Activated CD8-positive, alpha-beta memory T cell treated with anti-CD3 and anti-CD28 coated beads, Interleukin-2, amount 10 ng/mL, durations not matched to agents 7 days and 5 days (primary cell): ENCODE measurements at places on chromosomes 16 and 17.

DNA sequence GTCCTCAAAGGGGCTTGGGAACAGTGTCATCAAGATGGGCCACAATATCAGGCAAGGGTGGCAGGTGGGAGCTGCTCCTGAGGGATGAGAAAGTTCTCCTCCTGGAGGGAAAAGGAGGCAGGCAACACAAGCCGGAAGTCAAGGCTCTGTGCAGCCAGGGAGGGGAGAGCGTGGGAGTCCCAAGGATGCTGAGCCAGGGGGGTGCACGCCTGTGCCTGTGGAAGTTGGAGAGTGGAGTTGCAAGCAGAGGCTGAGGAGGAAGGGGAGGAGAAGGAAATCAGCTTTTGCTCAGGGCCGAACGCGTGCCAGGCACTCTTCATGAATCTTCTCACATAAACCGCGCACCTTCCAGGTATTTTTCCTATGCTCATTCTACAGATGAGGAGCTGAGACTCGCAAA is 7.4 kb upstream of the SLC13A2 start:
- DNase-seq: peak; percentile 4

GRCh38 chr16:4733747-4734062 is 366 bp downstream of the ANKS3 start:
- peak; percentile 52 for DNase-seq

DNA sequence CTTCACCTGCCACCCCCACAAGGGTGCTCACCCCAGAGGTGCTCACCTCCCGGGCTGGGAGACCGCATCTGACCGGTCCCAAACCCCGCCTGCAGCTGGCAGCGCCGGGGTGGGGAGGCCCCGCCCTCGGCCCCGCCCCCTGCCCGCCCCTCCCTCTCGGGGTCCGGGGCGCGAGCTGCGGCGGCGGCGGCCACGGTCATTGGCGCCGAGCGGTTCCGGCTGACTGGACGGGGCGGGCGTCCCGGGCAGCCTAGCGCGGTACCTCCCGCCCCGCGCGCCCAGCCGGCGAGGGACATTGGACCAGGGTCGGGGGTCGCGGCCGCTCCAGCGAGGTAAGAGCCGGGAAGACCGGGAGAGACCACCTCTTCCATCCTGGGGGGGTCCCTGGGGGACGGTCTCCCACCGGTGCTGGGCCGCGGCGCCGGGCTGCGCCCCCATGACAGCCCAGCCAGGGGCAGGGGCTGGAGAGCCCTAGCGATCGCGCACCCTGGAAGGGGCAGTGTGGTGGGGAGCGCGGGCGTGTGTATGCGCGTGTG is at the start of gene CACNG5:
Gene CACNG5 (plus strand): TSS at position 199 of the 536 bp plus-strand sequence. CDS start 42,216 bp downstream, outside the sequence.
- no peak for DNase-seq

DNA sequence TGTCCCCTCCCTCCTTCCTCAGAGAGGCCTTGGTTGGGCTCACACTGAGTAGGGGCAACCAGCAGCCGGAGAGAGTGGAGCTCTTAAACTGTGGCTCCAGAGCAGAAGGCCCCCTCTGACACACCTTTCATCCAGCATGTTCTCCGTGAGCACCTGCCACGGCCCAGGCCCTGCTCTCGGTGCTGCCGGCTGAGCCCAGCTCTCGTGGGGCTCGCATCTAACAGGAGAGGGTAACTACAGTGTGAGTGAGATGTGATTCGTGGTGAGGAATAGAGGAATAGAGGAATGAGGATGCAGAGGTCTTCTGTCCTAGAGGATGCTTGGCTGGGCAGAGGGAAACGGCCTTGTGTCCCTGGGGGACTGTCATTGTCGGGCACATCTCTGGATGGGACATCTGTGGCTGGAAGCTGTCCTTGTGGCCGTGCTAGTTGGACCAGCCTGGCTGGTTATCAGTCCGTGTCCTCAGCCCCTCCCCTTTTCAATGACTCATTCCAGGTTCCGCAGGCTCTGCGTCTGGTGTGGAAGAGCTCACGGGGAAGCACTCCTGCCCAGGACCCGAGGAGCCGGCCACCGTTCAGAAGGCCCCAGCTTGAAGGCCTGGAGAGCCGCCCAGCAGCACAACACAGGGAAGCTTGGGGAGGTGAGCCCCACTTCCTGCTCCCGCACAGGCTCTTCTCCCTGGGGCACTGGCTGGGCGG is 11.9 kb upstream of the DNASE1 start:
- peak; percentile 23 for DNase-seq

GRCh38 chr16:10647721-10648296 is 46.9 kb downstream of the TEKT5 start:
- DNase-seq: no peak

DNA sequence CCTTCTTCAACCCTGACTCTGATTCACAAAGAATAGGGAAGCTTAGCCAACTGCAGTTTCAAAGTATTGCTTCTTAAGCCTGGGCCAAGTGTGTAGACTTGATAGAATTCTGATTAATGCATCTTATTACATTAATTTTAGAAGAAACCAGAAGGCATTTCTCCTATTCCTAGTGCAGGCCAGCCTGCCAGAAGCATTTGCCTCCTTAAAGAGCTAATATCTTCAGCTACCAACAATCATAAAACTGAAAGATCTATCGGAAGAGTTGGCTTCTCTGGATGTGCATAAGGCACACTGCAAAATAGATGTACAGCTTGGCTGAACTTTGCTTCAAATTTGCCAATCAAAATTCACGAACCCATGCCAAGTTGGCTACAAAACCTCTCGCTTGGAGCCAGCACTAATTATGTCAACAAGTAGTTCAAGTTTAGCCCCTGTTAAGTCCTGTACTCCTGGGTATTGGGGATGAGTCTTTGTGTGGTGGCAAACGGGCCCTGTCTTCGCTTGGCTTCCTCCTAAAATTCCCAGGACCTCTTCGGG is 717.8 kb downstream of the WWOX start:
- DNase-seq: no peak

DNA sequence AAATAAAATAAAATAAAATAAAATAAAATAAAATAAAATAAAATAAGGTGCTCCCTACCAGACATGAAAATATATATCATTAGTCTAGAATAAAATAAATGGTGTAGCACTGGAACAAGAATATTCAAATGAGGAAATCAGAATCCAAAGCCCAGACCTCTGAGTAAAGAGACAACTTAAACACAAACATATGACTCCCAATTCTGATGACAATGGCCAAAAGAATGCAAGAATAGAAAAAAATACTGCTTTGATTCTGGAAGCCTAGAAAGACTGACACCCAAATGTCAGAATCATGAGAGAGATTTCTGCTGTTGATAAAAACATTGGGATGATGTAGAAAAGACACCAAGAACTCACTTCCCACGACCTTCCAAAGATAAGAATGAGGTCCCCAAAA is 27.9 kb downstream of the MYOCD start:
- DNase-seq: no peak

- DNase-seq: no peak
These were observed 24.3 kb downstream of the STAT3 start for GRCh38 chr17:42363767-42364585.

- DNase-seq: no peak
These were observed 17.3 kb upstream of the LASP1NB start for GRCh38 chr17:38907930-38908675.

- no peak for DNase-seq
These were observed 8.2 kb upstream of the BRD7 start for GRCh38 chr16:50377001-50377400.

- no peak for DNase-seq
These were observed 26.7 kb downstream of the PIMREG start for GRCh38 chr17:6470751-6471521.

- no peak for DNase-seq
These were observed 12.3 kb downstream of the PLXDC1 start for GRCh38 chr17:39139161-39139511.

- no peak for DNase-seq
These were observed 66.9 kb upstream of the TNRC6C start for GRCh38 chr17:77891602-77892001.

DNA sequence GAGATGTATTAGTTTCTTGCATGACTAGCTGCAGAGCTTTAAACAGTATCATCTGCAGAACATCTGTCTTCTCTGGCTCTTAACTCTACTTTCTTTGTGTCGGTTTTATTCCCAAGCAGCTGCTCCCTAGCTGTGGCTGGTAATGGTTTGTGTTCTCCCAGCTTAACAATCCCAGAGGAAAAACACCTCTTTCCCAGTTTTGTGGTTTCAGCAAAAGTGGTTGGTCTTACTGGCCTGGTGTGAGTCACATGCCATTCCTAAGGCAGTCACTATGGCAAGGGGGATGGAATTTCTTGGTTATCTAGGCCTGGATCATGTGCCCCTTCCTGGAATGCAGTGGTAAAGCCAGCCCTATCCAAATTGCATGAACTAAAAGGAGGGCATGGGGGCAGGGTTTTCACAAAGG is 27.5 kb downstream of the OMG start:
- DNase-seq: no peak

- no peak for DNase-seq
These were observed 86.8 kb upstream of the SOX9 start for GRCh38 chr17:72034000-72034399.

- peak; percentile 7 for DNase-seq
These were observed 26.7 kb upstream of the ERN1 start for GRCh38 chr17:64156670-64157069.

GRCh38 chr16:81700071-81700779 is 78.9 kb upstream of the PLCG2 start:
- no peak for DNase-seq

- DNase-seq: no peak
These were observed 13.7 kb upstream of the COL1A1 start for GRCh38 chr17:50214976-50215760.

- DNase-seq: no peak
These were observed 66.8 kb upstream of the GAS7 start for GRCh38 chr17:10265100-10265810.

DNA sequence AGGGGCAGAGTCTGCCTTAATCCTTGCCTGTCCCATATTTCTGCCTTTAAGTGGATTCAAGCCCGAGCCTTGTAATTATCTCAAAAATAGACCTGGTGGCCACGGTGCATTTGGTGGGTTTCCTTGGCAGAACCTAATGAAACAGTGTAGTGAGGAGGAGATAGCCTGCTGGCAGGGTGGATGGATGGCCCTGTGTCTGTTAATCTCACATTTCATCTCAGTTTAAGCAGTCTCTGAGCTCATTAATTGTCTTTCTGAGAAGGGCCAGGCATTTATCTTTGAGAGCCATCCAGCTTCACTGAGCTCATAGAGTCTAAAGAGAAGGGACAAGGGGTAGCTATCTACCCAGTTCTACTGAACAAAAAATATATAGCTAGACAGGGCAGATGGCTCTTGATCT is 364.0 kb upstream of the EEF2KMT start:
- no peak for DNase-seq

GRCh38 chr16:35188288-35189155 is 1729.1 kb downstream of the TP53TG3F start:
- DNase-seq: no peak

GRCh38 chr17:11889266-11889665 is 108.0 kb downstream of the ZNF18 start:
- no peak for DNase-seq

DNA sequence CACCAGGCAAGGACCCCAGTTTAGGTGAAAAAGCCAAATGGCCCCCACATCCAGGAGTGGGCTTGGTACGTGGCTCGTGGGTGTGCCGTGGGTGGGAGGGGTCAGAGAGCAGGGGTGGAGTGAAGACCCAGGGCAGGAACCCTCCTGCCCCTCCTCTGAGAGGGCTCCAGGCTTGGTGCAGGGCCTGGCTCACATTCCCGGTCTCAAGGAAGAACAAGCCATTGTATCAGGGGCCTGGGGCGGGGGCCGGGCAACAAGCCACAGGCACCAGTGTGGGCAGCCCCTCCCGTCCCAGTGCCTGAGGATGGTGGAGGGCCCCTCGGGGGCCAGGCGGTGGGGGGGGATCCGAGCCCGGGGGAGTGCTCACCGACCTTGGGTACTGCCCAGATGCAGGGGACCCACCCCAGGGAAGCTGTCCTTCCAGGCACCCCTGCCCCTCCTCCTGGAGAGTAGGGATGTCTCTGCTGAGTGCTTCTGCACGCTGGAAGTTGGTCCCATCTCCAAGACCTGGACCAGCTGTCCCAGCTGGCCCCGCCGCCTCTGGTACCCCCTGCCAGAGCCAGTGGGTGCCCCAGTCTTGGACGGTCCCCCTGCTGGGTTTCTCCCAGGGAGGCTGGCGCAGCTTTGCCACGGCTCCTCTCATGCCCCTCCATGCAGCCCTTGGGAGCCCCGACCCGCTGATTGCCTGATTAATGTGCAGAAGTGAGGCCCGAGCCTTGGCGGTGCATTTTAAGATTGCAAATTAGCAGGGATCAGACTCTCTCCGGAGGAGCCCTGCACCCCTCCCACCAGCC is 83.7 kb downstream of the RTN4RL1 start:
- no peak for DNase-seq

GRCh38 chr17:59152925-59153324 is 2.1 kb downstream of the SKA2 start:
- no peak for DNase-seq
